A549 treated with Mapracorat at 1 μM for 4 hours (cell line): ENCODE measurements at places on chromosomes 3 and 15. TPM values are rescaled to one million over a fixed set of nuclear protein-coding genes. Genes with fewer than 3 reads are reported as not detected.

SLC38A3 gene
- total RNA-seq: 0.08 to 0.22 TPM (median 0.16 TPM) in 3 of 5 replicates, not detected in the others

SLC2A2 gene
- not detected in 5 replicates for total RNA-seq

SORD gene
- total RNA-seq: 29.8 to 37.5 TPM (median 32.2 TPM) in 5 replicates

SCG5 gene
- total RNA-seq: 1.9 to 2.4 TPM (median 2.3 TPM) in 5 replicates

CDHR4 gene
- total RNA-seq: 0.10 to 0.64 TPM (median 0.22 TPM) in 5 replicates

UBA3 gene
- total RNA-seq: 20.1 to 26.7 TPM (median 25.9 TPM) in 5 replicates

SETD5 gene
- 39.2 to 49.5 TPM (median 46.5 TPM) in 5 replicates for total RNA-seq

P3H2 gene
- 25.1 to 37.9 TPM (median 34.5 TPM) in 5 replicates for total RNA-seq

RAB11A gene
- 246 to 338 TPM (median 291 TPM) in 5 replicates for total RNA-seq

CD200 gene
- total RNA-seq: not detected in 5 replicates

ANKRD63 gene
- 0.15 to 0.40 TPM (median 0.32 TPM) in 4 of 5 replicates, not detected in the other for total RNA-seq

FAM107A gene
- 0.11 to 0.24 TPM (median 0.20 TPM) in 5 replicates for total RNA-seq

CLDN11 gene
- total RNA-seq: 0.13 to 0.21 TPM (median 0.18 TPM) in 3 of 5 replicates, not detected in the others

MYO5C gene
- total RNA-seq: 4.9 to 6.8 TPM (median 6.2 TPM) in 5 replicates

DNAJA4 gene
- not detected in 5 replicates for total RNA-seq

NR2E3 gene
- total RNA-seq: 0.08 to 0.31 TPM (median 0.25 TPM) in 5 replicates

SYNPR gene
- total RNA-seq: not detected in 5 replicates

BCHE gene
- total RNA-seq: 0.52 to 1.1 TPM (median 0.86 TPM) in 5 replicates

ADGRG7 gene
- not detected in 5 replicates for total RNA-seq

RFT1 gene
- 19.7 to 27.9 TPM (median 27.0 TPM) in 5 replicates for total RNA-seq

CHRFAM7A gene
- total RNA-seq: 4.6 to 8.9 TPM (median 7.4 TPM) in 5 replicates

SLC27A2 gene
- 30.9 to 37.7 TPM (median 33.0 TPM) in 5 replicates for total RNA-seq

MEGF11 gene
- total RNA-seq: 0.26 to 0.53 TPM (median 0.31 TPM) in 5 replicates

CKMT1A gene
- total RNA-seq: 2.0 to 3.5 TPM (median 2.7 TPM) in 5 replicates

MASP1 gene
- not detected in 5 replicates for total RNA-seq

TYRO3 gene
- 13.4 to 17.3 TPM (median 15.8 TPM) in 5 replicates for total RNA-seq

RPL22L1 gene
- 225 to 285 TPM (median 266 TPM) in 5 replicates for total RNA-seq

SCAANT1 gene
- total RNA-seq: 1.7 TPM in 1 of 5 replicates, not detected in the others

CXCR6 gene
- not detected in 5 replicates for total RNA-seq

KBTBD13 gene
- total RNA-seq: not detected in 5 replicates

AGBL1 gene
- not detected in 5 replicates for total RNA-seq

ARHGAP31 gene
- total RNA-seq: 0.74 to 1.5 TPM (median 1.00 TPM) in 5 replicates

WHAMM gene
- total RNA-seq: 6.7 to 7.4 TPM (median 6.8 TPM) in 5 replicates

SAMD7 gene
- not detected in 5 replicates for total RNA-seq

MAP3K13 gene
- total RNA-seq: 12.4 to 15.2 TPM (median 13.0 TPM) in 5 replicates

SKOR1 gene
- total RNA-seq: 0.04 to 0.07 TPM (median 0.05 TPM) in 3 of 5 replicates, not detected in the others

IMPG2 gene
- total RNA-seq: 0.01 to 0.02 TPM (median 0.02 TPM) in 3 of 5 replicates, not detected in the others

ENTPD3 gene
- total RNA-seq: 0.05 TPM in 1 of 5 replicates, not detected in the others

WNT7A gene
- total RNA-seq: 0.04 to 0.20 TPM (median 0.10 TPM) in 5 replicates

PRSS50 gene
- total RNA-seq: not detected in 5 replicates

PLCH1 gene
- 0.71 to 1.1 TPM (median 0.82 TPM) in 5 replicates for total RNA-seq

CD96 gene
- not detected in 5 replicates for total RNA-seq

ZCWPW2 gene
- total RNA-seq: not detected in 5 replicates
